Stimulated activated memory B cell treated with anti-CD40 and anti-IgM and Interleukin-4, amounts not matched to agents 10 μg/mL and 1 μg/mL and 100 μg/mL, for 72 hours (primary cell): ENCODE measurements at places on chromosomes 3 and 15.

DNA sequence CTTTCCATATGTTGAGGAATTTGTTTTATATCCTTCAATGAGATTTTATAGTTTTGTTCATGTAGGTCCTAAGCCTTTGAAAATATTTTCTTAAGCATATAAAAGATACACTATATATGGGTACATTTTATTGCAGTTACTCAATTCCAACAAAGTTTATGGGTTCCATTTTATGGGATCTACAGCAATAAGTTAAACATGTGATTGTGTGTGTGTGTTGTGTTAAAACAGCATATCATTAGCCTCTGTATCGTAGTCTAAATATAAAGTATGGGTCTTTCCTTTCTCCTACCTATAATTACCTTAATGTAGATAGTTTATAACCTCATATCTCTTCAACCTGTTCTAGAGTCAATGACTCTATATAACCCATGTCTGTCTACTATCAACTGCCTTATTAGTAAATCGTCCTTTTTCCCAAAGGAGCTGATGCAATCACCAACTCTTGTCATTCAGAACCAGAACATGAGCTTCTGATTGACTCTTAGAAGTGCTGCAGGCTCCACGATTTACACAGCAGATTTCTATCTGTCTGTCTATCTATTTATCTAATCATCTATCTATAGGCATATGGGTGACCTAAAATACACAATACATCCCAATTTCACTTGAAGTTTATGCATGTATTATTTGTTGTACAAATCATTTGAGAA, 512.6 kb upstream of the CBLB start:
- no peak overlapping the region for H3K27ac ChIP-seq
- no peak overlapping the region for H3K4me3 ChIP-seq
- no peaks in the 10 kb centered on the region for H3K27me3 ChIP-seq
- ATAC-seq: no peak
- peaks cover 10% of the 10 kb centered on the region for H3K4me1 ChIP-seq

DNA sequence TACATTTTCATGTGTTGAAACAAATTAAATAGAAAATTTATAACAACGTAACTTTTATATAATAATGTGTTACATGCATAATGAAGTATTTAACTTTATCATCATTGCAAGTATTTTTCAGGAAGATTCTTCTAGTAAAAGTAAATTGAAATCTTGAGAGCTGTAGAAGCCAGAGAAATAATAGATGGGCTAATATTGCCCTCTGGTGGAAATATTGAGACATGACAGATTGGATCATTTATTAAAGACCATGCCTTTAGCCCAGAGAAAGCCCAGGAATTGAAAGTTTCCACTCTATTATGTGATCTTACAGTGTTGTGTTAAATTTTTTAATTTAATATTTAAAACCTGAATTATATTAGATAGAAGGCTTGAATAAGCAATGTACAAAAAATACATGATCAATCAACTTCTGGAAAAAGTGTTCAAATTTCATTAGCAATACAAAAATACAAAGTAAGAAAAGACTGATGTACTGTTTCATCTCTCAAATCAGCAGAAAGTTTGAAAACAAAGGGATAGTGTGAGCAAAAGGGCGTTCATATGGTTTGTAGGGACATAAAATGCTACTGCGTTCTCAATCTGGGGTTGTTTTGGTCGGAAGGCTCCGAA, 52.7 kb upstream of the SPTSSB start:
- no peak overlapping the region for H3K4me3 ChIP-seq
- ATAC-seq: no peak
- no peaks in the 10 kb centered on the region for H3K36me3 ChIP-seq
- H3K4me1 ChIP-seq: no peaks in the 10 kb centered on the region

DNA sequence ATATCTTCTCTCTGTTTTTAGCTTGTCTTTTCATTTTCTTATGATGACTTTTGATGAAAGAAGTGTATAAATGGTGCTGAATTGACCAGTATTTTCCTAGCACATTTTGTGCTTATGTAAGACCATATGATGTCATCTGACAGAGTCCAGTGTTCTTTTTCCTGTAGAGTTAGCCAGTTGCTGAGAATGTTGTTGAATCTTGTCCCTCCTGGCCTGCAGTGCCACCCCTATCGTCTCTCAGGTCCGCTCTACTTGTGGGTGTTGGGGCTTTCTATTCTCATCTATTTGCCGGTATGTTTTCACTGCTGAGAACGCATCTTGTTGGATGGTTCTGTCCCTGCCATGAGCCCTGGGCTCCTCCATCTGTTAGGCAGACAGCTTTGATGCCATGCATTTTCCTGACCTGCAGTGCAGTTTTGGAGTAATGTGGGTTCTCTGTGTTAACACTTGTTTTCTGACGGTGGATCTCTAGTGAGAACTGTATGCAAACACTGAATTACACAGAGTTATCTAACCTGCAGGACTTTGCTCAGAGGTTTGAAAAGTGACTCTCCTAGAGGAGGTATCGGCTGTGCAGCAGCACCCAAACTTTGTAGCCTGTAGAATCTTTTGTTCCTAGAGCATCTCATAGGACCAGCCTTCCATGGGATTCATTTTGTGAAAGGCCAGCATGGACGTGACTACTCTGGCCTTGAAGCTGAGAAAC, 44.6 kb downstream of the SLC6A20 start:
- peaks cover 28% of the 10 kb centered on the region for H3K36me3 ChIP-seq
- H3K27ac ChIP-seq: no peak overlapping the region
- no peak for ATAC-seq
- H3K4me3 ChIP-seq: no peak overlapping the region

- no peak overlapping the region for H3K27ac ChIP-seq
- ATAC-seq: peak; percentile 60
- H3K27me3 ChIP-seq: no peaks in the 10 kb centered on the region
- H3K4me1 ChIP-seq: peaks cover 11% of the 10 kb centered on the region
- no peak overlapping the region for H3K4me3 ChIP-seq
Measured at GRCh38 chr3:100030346-100030745, 84.0 kb downstream of the FILIP1L start.

DNA sequence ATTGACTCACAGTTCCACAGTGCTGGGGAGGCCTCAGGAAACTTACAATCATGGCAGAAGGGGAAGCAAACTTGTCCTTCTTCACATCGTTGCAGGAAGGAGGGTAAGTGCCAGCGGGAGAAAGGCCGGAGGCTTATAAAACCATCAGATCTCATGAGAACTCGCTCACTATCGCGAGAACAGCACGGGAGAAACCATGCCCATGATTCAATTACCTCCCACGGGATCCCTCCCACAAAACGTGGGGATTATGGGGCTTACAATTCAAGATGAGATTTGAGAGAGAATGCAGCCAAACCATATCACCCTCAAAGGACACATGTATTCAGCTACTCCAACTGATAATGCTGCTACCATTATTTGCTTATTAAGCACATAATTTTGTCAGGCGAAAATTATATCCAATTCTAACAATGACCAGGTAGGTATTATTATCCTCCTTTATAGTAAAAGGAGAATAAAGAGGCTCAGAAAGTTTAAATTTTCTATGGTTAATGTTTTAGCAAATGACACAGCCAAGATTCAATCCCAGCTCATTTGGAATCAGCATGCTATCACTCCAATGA, 327.2 kb upstream of the CDIN1 start:
- H3K36me3 ChIP-seq: no peaks in the 10 kb centered on the region
- H3K4me1 ChIP-seq: no peaks in the 10 kb centered on the region
- H3K27me3 ChIP-seq: no peaks in the 10 kb centered on the region
- no peak for ATAC-seq
- no peak overlapping the region for H3K27ac ChIP-seq
- H3K4me3 ChIP-seq: no peak overlapping the region

DNA sequence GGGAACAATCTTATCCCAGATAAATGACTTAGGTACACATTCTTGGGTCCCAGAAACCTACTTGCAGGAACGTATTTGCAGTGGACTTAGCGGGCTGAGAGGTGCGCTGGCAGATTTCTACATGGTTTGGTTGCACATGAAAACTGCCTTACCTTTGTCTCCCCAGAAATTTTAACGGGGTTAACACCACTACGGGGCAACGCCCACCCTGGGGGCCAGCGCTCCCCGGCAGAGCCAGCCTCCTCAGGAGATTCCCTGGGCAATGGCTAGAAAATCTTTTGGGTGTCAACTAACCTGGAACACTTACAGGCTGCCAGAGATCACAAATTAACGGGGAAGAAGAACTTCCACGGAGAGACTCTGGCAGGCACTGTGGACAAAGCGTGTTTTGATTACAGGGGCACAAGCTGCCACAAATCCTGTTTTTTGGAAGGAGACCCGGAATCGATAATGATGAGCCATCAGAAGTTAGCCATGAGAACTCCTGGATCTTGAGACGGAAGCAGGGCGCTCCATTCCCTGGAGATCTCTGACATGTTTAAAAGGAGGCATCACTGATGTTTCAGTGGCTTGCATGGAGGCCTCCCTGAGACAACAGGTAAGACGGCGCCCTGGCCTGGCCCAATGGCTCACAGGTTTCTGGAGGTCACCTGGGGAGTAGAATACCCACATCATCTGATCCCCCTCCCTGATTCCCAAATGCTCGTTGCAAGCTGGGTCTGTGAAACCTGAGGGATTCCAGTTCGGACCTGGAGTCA, 288.9 kb downstream of the ADAMTS17 start:
- no peak for ATAC-seq
- H3K4me1 ChIP-seq: no peaks in the 10 kb centered on the region
- no peak overlapping the region for H3K4me3 ChIP-seq
- H3K27ac ChIP-seq: no peak overlapping the region
- H3K36me3 ChIP-seq: no peaks in the 10 kb centered on the region

- no peak for ATAC-seq
- peaks cover 16% of the 10 kb centered on the region for H3K27me3 ChIP-seq
- no peaks in the 10 kb centered on the region for H3K4me1 ChIP-seq
Measured at GRCh38 chr15:99182791-99183190, 66.6 kb downstream of the TTC23 start.

GRCh38 chr3:186042036-186042435, 66.9 kb downstream of the ETV5 start:
- H3K4me3 ChIP-seq: no peak overlapping the region
- H3K4me1 ChIP-seq: no peaks in the 10 kb centered on the region
- no peak overlapping the region for H3K27ac ChIP-seq
- ATAC-seq: no peak
